ENCODE measurements at places on chromosomes 4 and X.

DNA sequence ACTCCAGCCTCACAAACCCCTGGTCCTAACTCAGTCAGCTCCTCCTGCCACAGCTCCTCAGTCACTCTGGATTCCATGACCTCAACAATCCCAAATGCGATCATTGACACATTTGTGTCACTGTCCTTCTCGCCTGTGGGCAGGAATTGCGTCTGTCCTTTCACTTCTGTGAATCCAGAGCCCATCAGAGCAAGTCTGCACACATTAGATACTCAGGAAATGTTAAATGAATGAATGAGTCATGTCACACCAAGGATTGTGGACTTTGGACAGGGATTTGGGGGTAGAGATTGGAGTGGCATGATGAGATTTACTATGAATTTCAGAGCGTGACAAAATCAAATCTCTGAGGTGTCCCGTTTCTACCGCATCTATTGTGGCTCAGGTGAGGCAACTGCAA is 11.8 kb upstream of the CLDN24 start:
- no peak for DNase-seq

DNA sequence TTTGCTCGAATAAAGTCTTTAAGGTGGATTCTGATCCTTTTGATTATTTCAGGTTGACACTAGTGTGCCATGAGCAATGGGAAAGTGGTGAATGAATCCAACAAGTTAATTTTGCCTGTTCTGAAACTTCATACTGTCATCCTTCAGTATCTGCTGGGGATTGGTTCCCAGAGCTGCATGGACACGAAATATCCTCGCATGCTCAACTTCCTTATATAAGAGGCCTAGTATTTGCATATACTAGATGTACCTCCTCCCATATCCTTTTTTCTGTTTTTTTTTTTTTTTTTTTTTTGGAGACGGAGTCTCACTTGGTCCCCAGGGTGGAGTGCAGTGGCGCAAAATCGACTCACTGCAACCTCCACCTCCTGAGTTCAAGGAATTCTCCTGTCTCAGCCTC is 23.0 kb upstream of the PDS5A start:
- DNase-seq = no peak

DNA sequence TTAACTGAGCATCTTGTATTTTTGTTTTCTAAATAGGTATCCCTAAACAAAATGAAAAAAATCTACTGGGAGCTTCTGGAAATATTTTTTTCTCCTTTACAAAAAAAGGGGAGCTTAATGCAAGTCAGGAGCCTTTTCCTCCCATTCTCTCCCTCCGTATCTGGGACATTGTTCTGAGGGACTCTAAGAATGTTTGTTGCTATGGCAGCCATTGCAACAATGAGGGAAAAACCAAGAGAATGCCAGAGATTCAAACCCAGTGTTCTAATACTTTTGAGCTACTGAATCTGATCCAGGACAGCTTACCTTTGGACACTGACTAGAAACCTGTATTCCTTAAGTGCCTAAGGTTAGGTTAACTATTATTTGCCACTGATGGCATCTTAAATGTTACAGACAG is 485.7 kb upstream of the HS3ST1 start:
- DNase-seq = no peak

DNA sequence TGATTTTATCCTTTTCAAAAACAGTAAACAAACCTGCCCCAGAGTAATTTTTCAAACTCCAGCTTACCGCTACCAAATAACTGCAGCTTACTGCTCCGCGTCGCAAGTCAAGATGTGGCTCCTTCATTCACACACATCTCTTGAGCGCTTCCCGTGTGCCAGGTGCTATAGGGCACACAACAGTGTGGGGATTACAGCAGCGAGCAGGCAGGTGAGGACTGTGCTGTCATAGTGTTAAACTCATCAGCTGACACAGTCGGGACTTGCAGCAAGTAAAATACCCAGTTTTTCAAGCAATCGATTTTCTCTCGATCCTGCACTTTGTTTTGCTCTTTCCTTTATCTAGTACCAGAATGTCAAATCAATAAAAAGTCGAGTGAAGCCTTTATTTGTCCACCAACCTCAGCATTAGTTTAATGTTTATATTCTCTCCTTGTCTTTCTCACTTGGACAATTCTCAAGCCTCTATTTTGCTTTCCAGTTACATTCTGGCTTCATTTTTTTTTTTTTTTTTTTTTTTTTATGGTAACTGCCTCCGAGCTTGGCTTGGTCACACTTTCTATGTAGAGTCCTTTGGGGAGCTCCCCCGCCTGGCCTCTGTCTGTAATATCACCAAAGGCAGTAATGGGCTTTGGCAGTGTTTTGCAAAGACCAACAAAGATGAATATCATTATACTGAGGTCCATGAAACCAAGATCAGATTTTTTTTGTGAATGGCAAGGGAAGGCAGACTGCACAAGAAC is 8.3 kb upstream of the ASB5 start:
- DNase-seq = no peak

GRCh38 chr4:161829591-161829990 is 334.2 kb downstream of the FSTL5 start:
- DNase-seq = no peak

GRCh38 chr4:40980318-40980883 is 230.6 kb downstream of the NSUN7 start:
- DNase-seq = no peak

DNA sequence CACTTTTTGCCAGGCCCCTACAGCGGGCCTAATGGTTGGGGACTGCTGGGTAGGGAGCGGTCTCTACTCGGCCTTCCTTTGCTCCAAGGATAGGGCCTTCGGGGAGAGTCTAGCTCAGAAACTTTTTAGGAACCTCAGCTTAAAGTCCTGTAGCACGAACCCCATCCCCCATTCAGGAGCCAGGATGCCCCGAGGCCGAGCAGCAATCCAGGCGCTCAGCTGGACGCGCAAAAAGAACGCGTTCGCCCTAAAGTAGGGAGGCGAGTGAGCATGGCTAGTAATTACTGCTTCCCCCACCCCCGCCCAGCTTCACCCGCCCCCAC is 9.7 kb downstream of the POU4F2 start:
- no peak for DNase-seq

- no peak for DNase-seq
Observed at GRCh38 chr4:1568855-1569460, 115.2 kb downstream of the FAM53A start.

GRCh38 chrX:134603806-134604700 is 54.2 kb downstream of the PLAC1 start:
- DNase-seq = no peak

DNA sequence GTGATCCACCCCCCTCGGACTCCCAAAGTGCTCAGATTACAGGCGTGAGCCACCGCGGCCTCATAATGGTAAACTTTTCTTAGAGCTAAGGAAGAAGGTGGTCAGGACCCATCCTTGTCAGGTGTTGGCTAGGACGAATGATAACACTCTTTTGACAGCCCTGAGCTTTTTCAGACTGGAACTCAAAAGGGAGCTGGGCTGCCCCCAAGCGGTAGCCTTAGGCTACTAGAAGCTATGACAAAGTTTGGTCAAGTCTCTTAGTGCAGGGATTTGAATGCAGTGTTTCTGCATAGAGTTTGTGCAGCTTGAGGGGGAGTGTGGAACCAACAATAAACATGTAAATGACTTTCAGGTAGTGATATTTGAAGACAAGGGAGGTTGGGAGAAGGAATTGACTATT is 11.8 kb upstream of the HSD17B10 start:
- peak; percentile 23 for DNase-seq

GRCh38 chr4:42720533-42720932 is 63.6 kb upstream of the ATP8A1 start:
- no peak for DNase-seq

DNA sequence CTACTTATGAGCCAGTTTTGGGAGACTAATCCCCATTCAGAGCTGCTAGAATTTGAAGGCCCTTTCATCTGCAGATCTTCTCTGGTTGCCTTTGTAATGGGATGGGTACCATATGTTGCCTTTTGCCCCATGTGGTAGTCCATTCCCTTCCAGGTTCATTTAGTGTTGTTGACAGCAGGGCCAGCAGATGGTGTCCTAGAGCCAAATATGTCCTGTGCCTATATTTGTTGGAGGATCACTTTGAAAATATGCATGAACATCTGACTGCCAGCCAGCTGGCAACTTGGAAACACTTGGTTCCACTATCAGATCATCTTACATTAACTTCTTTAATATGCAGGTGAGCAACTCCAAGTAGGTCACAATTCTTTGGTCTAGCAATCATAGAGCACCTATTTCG is 30.4 kb downstream of the CFAP299 start:
- DNase-seq = peak; percentile 44

DNA sequence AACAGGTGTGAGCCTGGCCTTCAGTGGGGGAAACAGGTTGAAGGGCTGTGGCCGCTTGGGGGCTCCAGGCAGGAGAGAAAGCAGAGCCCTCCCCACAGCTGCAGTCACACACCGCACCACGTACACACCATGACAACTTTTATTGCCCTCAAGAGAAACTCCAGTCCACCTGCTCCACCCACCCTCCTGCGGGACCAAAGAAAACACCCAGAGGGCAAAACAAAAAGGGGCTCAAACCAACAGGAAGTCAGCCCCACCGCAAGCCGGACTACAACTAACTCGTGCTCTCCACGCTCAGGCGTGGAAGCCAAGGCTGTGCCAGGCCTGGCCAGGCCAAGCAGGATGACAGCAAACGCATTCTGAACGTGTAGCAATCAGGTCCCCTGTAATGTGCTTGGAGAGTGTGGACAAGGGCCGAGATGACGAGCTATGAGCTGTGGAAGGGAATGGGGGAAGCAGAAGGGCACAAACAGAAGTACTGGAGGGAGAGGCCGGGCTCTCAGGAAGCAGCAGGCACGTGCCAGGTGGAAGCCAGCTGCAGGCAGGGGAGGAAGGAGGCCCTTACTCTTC is 12.7 kb downstream of the SLC6A8 start:
- DNase-seq = no peak

DNA sequence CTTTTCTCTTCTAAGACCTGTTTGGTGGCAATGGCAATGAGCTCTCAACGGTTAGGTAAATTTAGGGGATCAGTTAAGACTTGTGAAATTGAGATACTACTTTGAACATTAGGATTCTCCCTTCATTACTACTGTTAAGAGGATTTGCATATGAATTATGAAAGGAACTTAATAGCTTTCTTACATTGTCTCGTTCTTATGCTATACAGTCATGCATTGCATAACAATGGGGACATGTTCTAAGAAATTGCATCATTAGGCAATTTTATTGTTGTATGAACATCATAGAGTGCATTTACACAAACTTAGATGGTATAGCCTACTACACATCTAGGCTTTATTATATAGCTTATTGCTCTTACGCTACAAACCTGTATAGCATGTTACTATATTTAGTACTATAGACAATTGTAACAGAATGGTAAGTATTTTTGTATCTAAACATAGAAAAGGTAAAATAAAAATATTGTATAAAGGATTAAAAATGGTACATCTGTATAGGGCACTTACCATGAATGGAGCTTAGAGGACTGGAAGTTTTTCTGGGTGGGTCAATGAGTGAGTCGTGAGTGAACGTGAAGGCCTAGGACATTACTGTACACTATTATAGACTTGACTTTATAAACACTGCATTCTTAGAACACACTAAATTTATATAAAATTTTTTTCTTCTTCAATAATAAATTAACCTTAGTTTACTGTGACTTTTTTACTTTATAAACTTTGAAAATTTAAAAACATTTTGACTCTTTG is 62.5 kb downstream of the PAQR3 start:
- DNase-seq = no peak

GRCh38 chr4:163107754-163108153 is 58.9 kb downstream of the NAF1 start:
- no peak for DNase-seq

- no peak for DNase-seq
Observed at GRCh38 chrX:139559383-139560042, 29.0 kb downstream of the F9 start.

- DNase-seq = no peak
Observed at GRCh38 chr4:78710536-78710935, 65.6 kb upstream of the BMP2K start.

DNA sequence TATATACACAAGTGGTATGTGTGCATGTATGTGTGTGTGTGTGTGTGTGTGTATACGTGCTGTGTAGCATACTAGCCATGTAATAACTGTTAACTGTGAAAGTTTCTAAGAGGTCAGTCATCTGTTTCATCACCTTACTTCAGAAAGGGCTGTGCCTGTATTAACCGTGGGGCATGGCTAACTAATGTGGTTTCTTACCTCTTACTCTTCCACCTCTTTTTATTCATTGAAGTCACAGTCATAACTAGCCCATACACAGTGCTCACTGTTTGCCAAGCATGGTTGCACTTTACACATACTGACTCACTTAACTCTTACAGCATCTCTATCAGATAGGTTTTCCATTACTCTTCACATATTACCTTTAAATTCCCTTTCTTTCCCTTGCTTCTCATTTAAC is 23.7 kb upstream of the LRAT start:
- no peak for DNase-seq

- DNase-seq = no peak
Observed at GRCh38 chrX:47690175-47690574, 31.2 kb upstream of the UXT start.

DNA sequence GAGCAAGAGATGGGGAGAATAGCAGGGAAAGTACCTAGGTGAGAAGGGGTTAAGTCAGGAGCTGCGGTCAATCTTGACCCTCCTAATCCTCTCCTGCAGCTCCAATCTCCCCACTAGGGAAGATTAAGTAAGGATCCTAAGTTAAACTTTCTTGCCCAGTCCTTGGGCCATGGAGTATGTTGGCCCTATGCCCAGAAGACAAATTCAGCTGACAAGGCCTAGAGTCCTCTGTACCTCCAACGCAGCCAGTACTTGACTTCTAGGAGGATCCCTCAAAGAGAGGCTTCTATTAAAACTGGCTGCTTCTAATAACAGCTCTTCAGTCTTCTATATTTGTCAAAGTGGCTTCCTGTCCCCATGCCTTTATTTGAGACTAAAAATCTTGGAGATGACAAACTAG is 1.4 kb downstream of the CLDN2 start:
- DNase-seq = no peak
